Bladder microvascular endothelial cell (primary cell): ENCODE measurements at places on chromosomes 3 and 15. TPM values are rescaled to one million over a fixed set of nuclear protein-coding genes. Genes with fewer than 3 reads are reported as not detected.

PLD1 gene
- 36.4 and 98.1 TPM in 2 replicates for total RNA-seq

PCOLCE2 gene
- total RNA-seq, result 0.49 and 0.50 TPM in 2 replicates

MYO5A gene
- total RNA-seq, result 58.1 and 70.1 TPM in 2 replicates

GABRB3 gene
- under 0.01 TPM in 1 of 2 replicates, not detected in the other for total RNA-seq
